ENCODE measurements at places on chromosomes 3 and 15. TPM values are rescaled to one million over a fixed set of nuclear protein-coding genes. Genes with fewer than 3 reads are reported as not detected.

ANKRD34C gene
- total RNA-seq, result 0.25 TPM

TGM4 gene
- total RNA-seq, result not detected

TMEM212 gene
- total RNA-seq, result not detected

ADAMTSL3 gene
- total RNA-seq, result 4.2 TPM

ANKUB1 gene
- total RNA-seq, result not detected
